ENCODE measurements at places on chromosomes 4 and X.

DNA sequence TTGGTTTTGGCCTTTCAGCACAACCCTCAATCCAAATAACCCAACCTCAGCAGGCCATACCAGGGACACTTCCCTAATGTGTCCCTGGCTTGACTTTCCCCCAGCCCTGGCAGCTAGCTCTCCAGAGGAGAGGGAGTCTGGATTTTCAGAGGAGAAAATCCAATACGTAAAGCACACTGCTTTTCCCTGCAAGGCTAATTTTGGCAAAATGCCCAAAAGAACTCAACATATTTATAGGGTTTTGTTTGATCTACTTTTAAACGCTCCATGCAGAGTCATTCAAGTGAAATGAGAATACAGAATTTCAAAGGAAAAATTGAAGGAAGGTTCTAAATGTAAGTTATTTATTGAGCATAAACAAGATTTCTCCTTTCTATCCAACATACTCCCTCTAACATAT lies 167.2 kb downstream of the SH3KBP1 start:
- DNase-seq = no peak

GRCh38 chrX:71107762-71108360 lies 1.3 kb upstream of the CXorf65 start:
- DNase-seq = peak; percentile 66

GRCh38 chr4:185210102-185210981 lies 944 bp downstream of the SNX25 start:
- peak; percentile 54 for DNase-seq

DNA sequence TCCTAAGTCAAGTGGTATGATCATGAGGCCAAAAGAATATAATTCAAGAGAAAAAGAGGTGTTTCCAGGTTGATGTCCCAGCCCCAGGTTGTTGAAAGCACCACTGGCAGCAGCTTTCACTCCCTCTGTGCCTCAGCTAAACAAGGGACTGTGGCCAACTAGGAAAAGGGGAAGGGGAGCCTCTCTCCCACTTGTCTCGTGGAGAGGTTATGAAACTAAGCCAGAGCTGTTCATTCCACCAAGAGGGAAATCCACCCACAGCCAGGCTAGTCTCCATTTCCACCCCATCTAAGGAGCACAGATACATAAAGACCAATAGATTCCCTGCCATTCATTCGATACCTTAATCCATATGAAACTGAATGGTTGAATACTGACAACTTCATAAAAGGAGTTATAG lies 8.1 kb downstream of the ANXA5 start:
- no peak for DNase-seq

DNA sequence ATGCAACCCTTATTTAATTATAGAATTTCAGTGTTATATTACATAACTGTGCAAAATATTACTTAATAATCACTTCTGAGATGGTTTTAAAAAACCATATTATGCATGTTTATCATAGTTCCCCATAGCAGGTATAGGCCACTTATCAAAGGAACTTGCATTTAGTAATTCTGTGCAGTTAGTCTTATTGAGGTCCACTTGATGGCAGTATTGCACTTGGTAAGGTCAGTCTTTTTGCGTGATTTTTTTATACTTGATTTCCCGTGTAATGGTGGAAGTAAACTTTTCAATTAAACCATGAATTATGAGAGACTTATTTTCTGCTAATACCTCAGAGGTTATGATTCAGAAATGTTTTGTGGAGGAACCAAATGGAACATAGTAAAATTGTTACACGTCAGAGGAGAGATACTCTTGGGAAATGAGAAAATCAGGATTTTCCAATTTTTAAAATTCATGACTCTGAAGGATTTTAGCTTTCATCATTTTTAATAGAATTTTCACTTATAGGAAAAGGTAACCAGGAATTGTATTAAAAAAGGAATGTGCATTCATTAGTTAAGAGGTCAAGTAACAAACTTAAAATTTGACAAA lies 230.0 kb downstream of the CCSER1 start:
- no peak for DNase-seq
